Esophagus muscularis mucosa (tissue), 4 donors: ENCODE measurements at places on chromosomes 5 and 9. TPM values are rescaled to one million over a fixed set of nuclear protein-coding genes. Genes with fewer than 3 reads are reported as not detected.
A peak's percentile ranks its signal among the peaks of the same experiment; 100 is the strongest.

DPP7 gene
- total RNA-seq: 93.8 TPM

PCDHB8 gene
- 0.33 TPM for total RNA-seq

TMEFF1 gene
- 0.78 TPM for total RNA-seq

OTP gene
- total RNA-seq: not detected

- DNase-seq: no peak
- no peaks in the 10 kb centered on the region for H3K27me3 ChIP-seq
- peaks cover 51% of the 10 kb centered on the region for H3K36me3 ChIP-seq
- peak overlapping the region; percentile 82 for H3K27ac ChIP-seq
Observed at GRCh38 chr5:1801967-1802295, 724 bp downstream of the NDUFS6 start.

- DNase-seq: no peak
- no peaks in the 10 kb centered on the region for H3K27me3 ChIP-seq
- H3K27ac ChIP-seq: no peak overlapping the region
- no peaks in the 10 kb centered on the region for H3K4me1 ChIP-seq
Observed at GRCh38 chr9:69519470-69520240, 152.5 kb downstream of the APBA1 start.
